ENCODE measurements at places on chromosomes 11 and 22. TPM values are rescaled to one million over a fixed set of nuclear protein-coding genes. Genes with fewer than 3 reads are reported as not detected.

GRCh38 chr11:117792241-117792640, 4.8 kb downstream of the DSCAML1 start:
- H3K27me3 ChIP-seq: peaks cover 33% of the 10 kb centered on the region
- H3K27ac ChIP-seq: no peak overlapping the region
- no peaks in the 10 kb centered on the region for H3K36me3 ChIP-seq

DNA sequence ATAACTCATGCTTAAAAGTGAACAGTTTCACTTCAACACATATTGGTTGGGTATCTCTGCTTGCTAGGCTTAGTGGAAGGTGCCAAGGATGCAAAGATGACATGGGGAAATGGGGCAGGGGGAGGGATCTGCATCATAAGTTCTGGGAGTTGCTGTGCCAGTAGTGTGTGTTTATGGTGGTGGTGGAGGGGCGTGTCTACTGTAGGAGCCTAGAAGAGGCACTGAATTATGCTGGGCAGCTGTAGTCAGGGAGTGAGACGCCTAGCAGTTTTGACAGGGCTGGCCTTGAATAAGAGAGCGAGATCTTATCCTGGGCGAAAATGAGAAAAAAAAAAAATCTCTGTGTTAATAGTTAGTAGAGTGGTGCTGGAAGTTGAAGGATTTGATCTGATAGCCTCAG, 3.0 kb downstream of the ELMOD1 start:
- peaks cover 29% of the 10 kb centered on the region for H3K27me3 ChIP-seq
- no peak overlapping the region for H3K27ac ChIP-seq
- H3K4me1 ChIP-seq: peaks cover 19% of the 10 kb centered on the region
- no peaks in the 10 kb centered on the region for H3K36me3 ChIP-seq
- DNase-seq: no peak

DNA sequence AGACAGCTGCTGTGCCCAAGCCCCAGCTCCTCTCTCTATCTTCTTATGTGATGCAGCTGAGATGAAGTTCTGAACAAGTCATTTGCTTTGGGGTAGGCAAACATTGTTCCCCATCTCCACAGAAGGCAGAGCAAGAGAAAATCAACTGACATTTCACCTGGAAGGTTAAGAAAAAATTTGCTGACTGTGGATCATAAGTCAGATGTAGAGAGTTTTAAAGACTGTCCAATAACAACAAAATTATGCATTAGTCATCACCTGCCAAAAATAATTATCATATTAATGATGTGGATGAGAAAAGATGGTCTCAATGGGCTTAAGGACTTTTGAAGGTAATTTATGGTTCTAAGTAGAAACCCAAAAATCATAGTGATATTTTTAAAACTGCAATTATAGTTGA, 59.2 kb downstream of the KCNJ1 start:
- no peak overlapping the region for H3K4me3 ChIP-seq
- no peak overlapping the region for H3K27ac ChIP-seq
- H3K4me1 ChIP-seq: no peaks in the 10 kb centered on the region
- no peaks in the 10 kb centered on the region for H3K27me3 ChIP-seq
- H3K36me3 ChIP-seq: peaks cover 89% of the 10 kb centered on the region
- DNase-seq: no peak

- no peaks in the 10 kb centered on the region for H3K4me1 ChIP-seq
- H3K36me3 ChIP-seq: no peaks in the 10 kb centered on the region
- H3K4me3 ChIP-seq: no peak overlapping the region
- no peak for DNase-seq
- no peak overlapping the region for H3K27ac ChIP-seq
- peaks cover 4% of the 10 kb centered on the region for H3K27me3 ChIP-seq
Measured at GRCh38 chr11:19332476-19332875, 91.7 kb upstream of the E2F8 start.

- H3K4me3 ChIP-seq: no peak within 1 kb of the TSS
- peaks cover 10% of the 10 kb centered on the region for H3K4me1 ChIP-seq
- no peaks in the 10 kb centered on the region for H3K36me3 ChIP-seq
- no peak within 1 kb of the TSS for H3K27ac ChIP-seq
Measured at GRCh38 chr22:45284705-45285262, at the start of gene UPK3A. TSS of gene UPK3A (plus strand) at chr22:45284949. CDS start at chr22:45285014, 65 bp downstream.

DNA sequence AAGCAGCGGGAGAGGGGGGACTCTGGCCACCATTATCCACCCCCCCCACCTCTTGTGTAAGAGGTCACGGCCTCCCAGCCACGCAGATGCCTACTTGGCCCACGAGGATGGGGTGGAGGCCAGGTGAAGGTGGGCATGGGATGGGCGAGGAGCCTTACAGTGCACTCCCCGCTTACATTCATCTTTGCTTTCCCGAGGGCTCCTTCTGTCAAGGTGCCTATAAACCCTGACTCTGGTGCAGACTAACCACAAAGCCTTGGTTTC, 13.1 kb downstream of the NPTXR start:
- no peak for DNase-seq
- H3K27ac ChIP-seq: no peak overlapping the region
- no peaks in the 10 kb centered on the region for H3K36me3 ChIP-seq
- H3K4me3 ChIP-seq: no peak overlapping the region
- H3K4me1 ChIP-seq: no peaks in the 10 kb centered on the region

GRCh38 chr11:111408789-111409727, 30.0 kb upstream of the POU2AF1 start:
- H3K36me3 ChIP-seq: no peaks in the 10 kb centered on the region
- H3K4me3 ChIP-seq: no peak overlapping the region
- peaks cover 2% of the 10 kb centered on the region for H3K4me1 ChIP-seq
- no peaks in the 10 kb centered on the region for H3K27me3 ChIP-seq

GRCh38 chr11:128714881-128715280, 21.0 kb downstream of the FLI1 start:
- H3K27me3 ChIP-seq: no peaks in the 10 kb centered on the region
- no peak for DNase-seq
- no peak overlapping the region for H3K4me3 ChIP-seq
- H3K36me3 ChIP-seq: no peaks in the 10 kb centered on the region

DNA sequence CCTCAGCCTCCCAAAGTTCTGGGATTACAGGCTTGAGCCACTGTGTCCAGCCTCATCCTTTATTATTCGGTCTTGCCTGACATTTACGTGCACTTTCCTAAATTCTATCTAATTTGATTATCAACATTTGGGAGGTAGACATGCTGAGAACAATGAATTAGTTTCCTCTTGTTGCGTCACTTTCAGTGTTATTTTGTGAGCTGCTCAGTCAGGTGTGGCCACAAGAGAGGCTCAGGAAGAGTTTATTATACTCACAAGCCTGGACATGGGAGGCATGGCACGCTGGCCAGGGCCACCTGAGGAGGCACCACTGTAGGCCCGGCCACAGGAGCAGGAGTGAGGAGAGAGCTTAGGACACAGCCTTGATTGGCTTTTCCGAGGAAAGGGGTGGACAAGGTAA, 59.7 kb upstream of the RBFOX2 start:
- H3K27me3 ChIP-seq: no peaks in the 10 kb centered on the region
- DNase-seq: no peak
- H3K36me3 ChIP-seq: no peaks in the 10 kb centered on the region
- H3K4me3 ChIP-seq: no peak overlapping the region

GRCh38 chr11:23112987-23113886, 253.0 kb upstream of the CCDC179 start:
- H3K27ac ChIP-seq: no peak overlapping the region
- no peak overlapping the region for H3K4me3 ChIP-seq
- no peaks in the 10 kb centered on the region for H3K27me3 ChIP-seq
- H3K4me1 ChIP-seq: no peaks in the 10 kb centered on the region
- H3K36me3 ChIP-seq: no peaks in the 10 kb centered on the region

GRCh38 chr11:44536788-44537516, 28.5 kb upstream of the CD82 start:
- no peak overlapping the region for H3K4me3 ChIP-seq
- H3K4me1 ChIP-seq: no peaks in the 10 kb centered on the region
- no peaks in the 10 kb centered on the region for H3K36me3 ChIP-seq
- H3K27me3 ChIP-seq: no peaks in the 10 kb centered on the region
- H3K27ac ChIP-seq: no peak overlapping the region
- DNase-seq: no peak

GRCh38 chr11:108199446-108200321, 22.8 kb downstream of the NPAT start:
- peak overlapping the region; percentile 35 for H3K27ac ChIP-seq
- H3K27me3 ChIP-seq: no peaks in the 10 kb centered on the region
- H3K4me3 ChIP-seq: no peak overlapping the region
- H3K36me3 ChIP-seq: peaks cover 21% of the 10 kb centered on the region

DNA sequence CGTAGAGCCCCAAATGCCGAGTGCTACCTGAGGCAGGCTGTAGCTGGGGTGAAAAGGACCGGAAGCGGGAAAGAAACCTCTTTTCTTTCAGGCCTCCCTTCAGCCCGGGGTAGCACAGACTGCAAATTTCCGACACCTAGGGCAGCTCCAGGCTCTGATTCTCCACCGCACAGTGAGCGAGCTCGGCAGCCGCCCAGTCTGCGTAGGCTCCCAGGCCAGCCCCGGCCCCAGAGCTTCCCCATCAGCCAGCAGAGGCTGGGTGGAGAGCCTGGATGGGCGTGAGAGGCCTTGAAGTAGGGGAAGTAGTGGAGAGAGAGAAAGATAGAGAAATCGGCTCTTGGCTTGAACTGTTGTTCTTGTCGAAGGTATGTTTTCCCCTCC, 9.3 kb upstream of the PAX6 start:
- peaks cover 76% of the 10 kb centered on the region for H3K27me3 ChIP-seq
- H3K36me3 ChIP-seq: no peaks in the 10 kb centered on the region
- no peak for DNase-seq
- no peak overlapping the region for H3K27ac ChIP-seq
- no peak overlapping the region for H3K4me3 ChIP-seq

DNA sequence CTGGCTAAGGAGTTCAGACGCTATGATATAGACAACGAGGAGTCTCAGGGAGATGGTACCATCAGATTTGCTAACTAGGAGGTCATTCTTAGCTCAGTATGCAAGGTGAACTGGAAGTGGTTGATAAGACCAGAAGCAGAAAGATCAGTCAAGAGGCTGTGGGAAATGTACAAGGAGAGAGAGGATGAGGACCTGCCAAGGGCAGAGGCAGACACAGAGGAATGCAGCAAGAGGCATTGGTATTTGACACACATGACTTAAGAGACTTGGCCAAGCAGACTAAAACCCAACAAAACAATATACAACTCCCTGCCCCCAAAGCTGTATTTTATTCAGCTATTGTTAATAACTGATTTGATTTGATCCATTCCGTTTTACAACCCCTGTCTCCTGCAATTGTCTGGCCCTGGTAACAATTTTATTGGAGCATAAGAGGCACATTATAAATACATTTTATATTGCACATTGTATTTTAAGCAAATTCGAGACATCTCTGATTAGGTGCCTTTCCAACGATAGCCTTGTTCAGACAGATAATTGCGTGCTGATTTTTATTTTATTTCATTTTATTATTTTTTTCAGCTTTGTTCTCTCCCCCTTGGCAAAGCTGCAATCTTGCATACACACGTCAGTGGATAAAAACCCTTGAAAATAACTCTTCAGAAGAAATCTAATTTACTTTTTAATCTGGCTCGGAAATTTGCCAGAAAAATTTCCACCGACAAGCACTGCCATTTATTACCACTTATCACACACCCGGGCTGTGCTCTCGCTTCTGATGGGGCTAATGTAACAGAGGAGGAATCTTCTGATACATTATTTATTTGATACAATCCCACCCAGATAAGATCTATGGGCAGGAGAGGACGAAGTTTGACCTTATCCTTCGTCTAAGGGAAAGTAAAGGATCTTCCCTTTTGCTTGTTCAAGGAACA, 237.8 kb downstream of the NXPE2 start:
- DNase-seq: no peak
- H3K27me3 ChIP-seq: no peaks in the 10 kb centered on the region
- H3K4me1 ChIP-seq: no peaks in the 10 kb centered on the region
- no peaks in the 10 kb centered on the region for H3K36me3 ChIP-seq

- no peak for DNase-seq
- no peak overlapping the region for H3K27ac ChIP-seq
- H3K4me3 ChIP-seq: no peak overlapping the region
- H3K27me3 ChIP-seq: no peaks in the 10 kb centered on the region
- H3K36me3 ChIP-seq: no peaks in the 10 kb centered on the region
Measured at GRCh38 chr11:116397602-116398084, 375.1 kb downstream of the BUD13 start.

DNA sequence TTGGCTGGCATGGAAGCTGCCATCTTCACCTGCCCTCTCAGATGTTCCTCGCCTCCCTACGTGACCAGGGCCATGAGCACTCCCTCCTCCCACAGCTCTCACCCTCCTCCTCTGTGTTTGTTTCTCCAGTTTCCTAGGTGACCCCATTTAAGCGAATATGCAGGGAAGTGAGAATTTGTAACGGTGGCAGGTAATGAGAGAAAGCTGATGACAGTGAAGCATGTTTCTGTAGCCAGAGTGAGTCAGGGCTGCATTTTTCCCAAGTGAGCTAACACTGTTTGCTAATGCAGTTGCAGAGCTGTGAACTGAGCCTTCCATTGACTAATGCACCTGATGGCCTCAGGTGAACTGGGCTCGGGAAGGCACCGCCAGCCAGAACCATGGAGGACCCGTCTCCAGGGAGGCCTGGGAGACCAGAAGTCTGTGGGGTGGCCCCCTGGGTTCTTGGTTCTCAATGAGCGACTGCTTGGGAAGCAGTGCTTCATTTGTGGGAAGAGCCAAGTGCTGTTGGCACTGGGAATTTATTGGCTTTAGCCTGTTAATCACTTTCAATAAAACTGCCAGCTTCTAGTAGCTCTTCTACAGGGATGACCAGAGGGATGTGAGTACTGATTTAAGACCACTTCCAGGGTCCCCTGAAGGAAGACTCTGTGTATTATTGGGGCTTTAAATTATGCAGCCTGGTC, 64.5 kb downstream of the BARX2 start:
- H3K4me1 ChIP-seq: no peaks in the 10 kb centered on the region
- H3K27me3 ChIP-seq: no peaks in the 10 kb centered on the region
- H3K27ac ChIP-seq: no peak overlapping the region
- H3K36me3 ChIP-seq: no peaks in the 10 kb centered on the region
- DNase-seq: no peak

DNA sequence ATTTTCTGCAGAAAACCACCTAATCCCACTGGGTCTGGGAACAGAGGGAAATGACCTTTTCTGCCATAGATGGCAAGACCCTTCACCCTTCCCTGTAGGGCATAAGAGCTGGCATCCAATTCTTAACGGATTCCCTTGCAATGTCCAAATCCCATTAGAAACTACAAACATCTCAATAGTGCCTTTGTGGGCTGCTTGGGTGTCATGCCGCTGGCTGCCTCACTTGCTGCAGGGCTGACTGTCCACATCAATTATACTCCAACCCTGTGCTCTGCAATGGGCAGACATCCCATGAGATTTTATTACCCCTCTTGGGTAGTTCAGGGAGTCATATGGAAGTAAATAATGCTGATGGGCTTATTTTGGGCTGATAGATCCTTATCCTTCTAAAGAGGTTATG, 7.3 kb downstream of the GRAP2 start:
- DNase-seq: no peak
- H3K27ac ChIP-seq: peak overlapping the region; percentile 75
- H3K36me3 ChIP-seq: no peaks in the 10 kb centered on the region
- no peaks in the 10 kb centered on the region for H3K27me3 ChIP-seq
- peak overlapping the region; percentile 42 for H3K4me3 ChIP-seq

GRCh38 chr11:130085671-130086290, 16.1 kb downstream of the APLP2 start:
- H3K27ac ChIP-seq: no peak overlapping the region
- no peak for DNase-seq
- peaks cover 9% of the 10 kb centered on the region for H3K4me1 ChIP-seq
- no peak overlapping the region for H3K4me3 ChIP-seq

The OR2D2 gene
- not detected for total RNA-seq

The SLC17A6 gene
- not detected for total RNA-seq

The BDNF gene
- total RNA-seq: not detected

The CARD18 gene
- not detected for total RNA-seq

The CASP1 gene
- total RNA-seq: 96.8 TPM

The PIK3IP1 gene
- total RNA-seq: 399 TPM

The RABL2B gene
- total RNA-seq: 84.5 TPM

The NCR3LG1 gene
- 3.4 TPM for total RNA-seq

The PHETA2 gene
- 1.9 TPM for total RNA-seq

The MTCH2 gene
- total RNA-seq: 23.9 TPM

The OR2AT4 gene
- not detected for total RNA-seq

The VSIG2 gene
- total RNA-seq: 0.55 TPM

The KRTAP5-9 gene
- total RNA-seq: not detected

The LGR4 gene
- 1.6 TPM for total RNA-seq

Data from CD4-positive, alpha-beta memory T cell (primary cell).